Ovary (tissue), 10 donors: ENCODE measurements at places on chromosomes 4 and X. TPM values are rescaled to one million over a fixed set of nuclear protein-coding genes. Genes with fewer than 3 reads are reported as not detected.

The GPR78 gene
- polyA plus RNA-seq = 1.6 TPM

The ENPEP gene
- polyA plus RNA-seq = 4.7 TPM

The COX7B2 gene
- not detected for polyA plus RNA-seq

The IL13RA2 gene
- 0.33 TPM for polyA plus RNA-seq

The TASL gene
- polyA plus RNA-seq = 2.2 TPM

The HELT gene
- polyA plus RNA-seq = not detected

The NPFFR2 gene
- polyA plus RNA-seq = not detected

The BEND4 gene
- 0.21 TPM for polyA plus RNA-seq

The POU3F4 gene
- not detected for polyA plus RNA-seq

The ZNF157 gene
- polyA plus RNA-seq = 0.13 TPM

The ADGRL3 gene
- 0.88 TPM for polyA plus RNA-seq

The LUZP4 gene
- not detected for polyA plus RNA-seq

The MTNR1A gene
- polyA plus RNA-seq = not detected

The ZCCHC18 gene
- 9.4 TPM for polyA plus RNA-seq
